ENCODE measurements at places on chromosomes 3 and 15.

GRCh38 chr3:4852780-4853748 lies 126.2 kb upstream of the BHLHE40 start:
- DNase-seq = peak; percentile 35

GRCh38 chr15:72968531-72968922 lies 83.7 kb upstream of the NEO1 start:
- DNase-seq = no peak

GRCh38 chr3:108100906-108101660 lies 10.3 kb upstream of the CD47 start:
- DNase-seq = no peak

DNA sequence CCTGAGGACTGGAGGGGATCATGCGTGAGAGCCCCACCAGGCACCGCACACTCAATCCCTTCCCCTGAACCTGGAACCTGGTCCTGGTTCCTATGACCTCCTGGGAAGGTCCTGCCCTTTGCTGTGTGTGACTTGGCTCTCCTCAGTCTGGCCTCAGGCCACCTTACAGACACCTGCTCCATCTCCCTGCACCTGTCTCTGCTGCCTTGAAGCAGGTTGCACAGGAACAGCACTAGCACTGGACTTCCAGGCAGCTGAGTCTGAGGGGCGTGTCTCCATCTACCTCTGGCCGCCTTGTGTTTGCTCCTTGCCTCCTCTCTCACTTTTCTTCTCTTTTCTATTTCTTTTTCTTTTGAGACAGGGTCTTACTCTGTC lies 15.4 kb downstream of the PSTPIP1 start:
- no peak for DNase-seq

GRCh38 chr3:177883957-177884356 lies 652.3 kb upstream of the KCNMB2 start:
- no peak for DNase-seq

GRCh38 chr15:62606376-62607113 lies 436.0 kb upstream of the TPM1 start:
- DNase-seq = peak; percentile 93

GRCh38 chr3:63353383-63353782 lies 75.3 kb downstream of the SYNPR start:
- DNase-seq = peak; percentile 75

GRCh38 chr3:70000028-70000410 lies 486 bp downstream of the SAMMSON start:
- no peak for DNase-seq

- DNase-seq = peak; percentile 72
Observed at GRCh38 chr3:99532246-99532645, 106.1 kb upstream of the COL8A1 start.

DNA sequence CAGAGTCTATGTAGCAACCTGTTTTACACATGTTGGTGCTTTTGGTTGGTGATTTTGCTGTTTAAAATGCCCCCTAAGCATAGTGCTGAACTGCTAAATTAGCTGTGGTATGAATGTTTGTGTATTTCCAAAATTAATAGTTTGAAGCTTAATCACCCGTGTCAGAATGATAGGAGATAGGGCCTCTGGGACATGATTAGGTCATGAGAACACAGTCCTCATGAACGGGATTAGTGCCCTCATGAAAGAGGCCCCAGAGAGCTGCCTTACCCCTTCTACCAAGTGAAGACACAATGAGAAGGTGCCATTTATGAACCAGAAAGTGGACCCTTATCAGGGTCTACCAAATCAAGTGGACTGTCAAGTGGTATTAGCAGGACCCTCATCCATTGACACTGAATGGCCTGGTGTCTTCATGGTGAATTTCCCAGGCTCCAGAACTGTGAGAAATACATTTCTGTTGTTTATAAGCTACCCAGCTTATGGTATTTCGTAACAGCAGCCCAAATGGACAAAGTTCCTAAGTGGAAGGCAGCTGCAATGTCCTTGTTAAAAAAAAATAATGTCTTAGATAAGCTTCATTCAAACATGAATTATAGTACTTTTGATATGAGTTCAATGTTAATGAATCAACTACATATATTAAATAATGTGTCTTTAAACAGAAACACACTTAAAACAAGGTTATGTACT lies 37.7 kb upstream of the FRMD4B start:
- no peak for DNase-seq
